ENCODE measurements at places on chromosomes 5 and 9.

DNA sequence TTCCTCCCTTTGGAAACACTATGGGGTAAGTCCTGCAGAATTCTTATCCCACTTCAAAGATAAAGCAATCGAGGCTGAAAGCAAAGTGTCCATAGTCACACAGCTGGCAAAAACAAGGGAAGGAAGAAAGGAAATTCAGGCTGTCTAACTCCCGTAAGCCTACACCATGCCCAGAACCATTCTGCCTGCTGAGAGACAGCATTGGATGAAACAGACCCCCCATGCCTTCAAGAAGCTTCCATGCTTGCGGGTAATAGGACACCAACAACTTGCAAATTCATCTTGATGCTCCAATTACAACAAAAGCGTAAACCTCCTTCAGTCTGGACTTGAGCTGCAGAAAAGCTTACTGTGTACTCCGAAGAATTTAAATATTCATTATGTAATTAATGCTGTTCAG lies 181.1 kb upstream of the WWC1 start:
- DNase-seq = no peak

- DNase-seq = no peak
Measured at GRCh38 chr5:72790186-72790585, 26.3 kb upstream of the TNPO1 start.

- DNase-seq = no peak
Measured at GRCh38 chr5:115490596-115490995, 54.0 kb downstream of the FEM1C start.

GRCh38 chr5:39526914-39527477 lies 102.2 kb upstream of the DAB2 start:
- DNase-seq = no peak

DNA sequence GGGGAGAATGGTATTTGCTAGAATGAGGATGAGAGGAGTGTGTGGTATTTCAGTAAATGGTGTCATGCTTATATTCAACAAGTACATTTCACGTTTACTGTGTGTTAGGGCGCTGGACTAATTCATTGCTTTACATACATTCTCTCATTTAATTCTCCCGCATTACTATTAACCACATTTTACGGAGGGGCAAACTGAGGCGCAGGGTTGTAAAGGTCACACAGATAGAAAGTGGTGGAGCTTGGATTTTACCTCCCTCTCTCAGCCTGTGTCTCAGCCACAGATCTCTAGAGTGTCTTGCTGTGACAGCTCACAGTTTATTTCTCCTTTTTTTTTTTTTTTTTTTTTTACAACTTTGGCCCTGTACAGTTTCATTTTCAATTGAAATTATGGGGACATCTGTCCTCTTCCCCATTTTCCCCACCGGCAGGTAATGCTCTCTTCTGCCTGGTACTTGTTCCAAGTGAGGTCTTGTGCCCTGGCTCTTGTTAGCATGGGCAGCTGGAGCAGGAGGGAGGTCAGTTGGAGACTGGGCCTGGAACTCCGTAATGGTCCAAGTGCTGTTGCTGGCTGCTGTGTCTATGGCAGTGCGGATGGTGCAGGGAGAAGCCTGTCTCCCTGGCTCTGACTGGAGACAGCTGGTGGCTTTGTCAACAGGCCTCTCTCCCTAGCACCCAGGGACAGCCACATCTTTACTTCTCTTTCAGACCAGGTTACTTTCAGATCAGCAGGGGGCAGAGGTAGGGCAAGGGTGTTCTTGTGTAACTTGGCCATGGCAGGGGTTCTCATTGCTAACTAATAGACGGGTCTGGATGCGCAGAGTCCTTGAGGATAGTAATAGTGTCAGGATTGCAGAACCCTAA lies 20.5 kb upstream of the NDST1 start:
- no peak for DNase-seq

DNA sequence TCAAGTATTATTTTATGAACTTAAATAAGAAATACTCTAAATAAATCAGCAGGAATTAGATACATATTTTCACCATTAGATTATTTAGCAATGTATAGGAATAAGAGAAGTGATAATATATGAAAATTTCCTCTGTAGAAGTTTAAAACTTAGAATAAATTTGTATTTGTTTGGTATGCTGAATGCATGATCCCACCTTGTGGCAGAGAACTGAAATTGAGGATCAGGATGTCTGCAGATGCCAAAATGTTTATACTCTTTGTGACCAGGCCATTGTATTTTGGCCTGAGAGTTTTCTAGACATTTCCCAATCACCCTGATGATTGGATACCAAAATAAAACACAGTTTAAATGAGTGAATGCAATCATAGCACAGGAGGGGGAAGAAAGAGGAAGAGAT lies 6.3 kb downstream of the TYRP1 start:
- DNase-seq = no peak

DNA sequence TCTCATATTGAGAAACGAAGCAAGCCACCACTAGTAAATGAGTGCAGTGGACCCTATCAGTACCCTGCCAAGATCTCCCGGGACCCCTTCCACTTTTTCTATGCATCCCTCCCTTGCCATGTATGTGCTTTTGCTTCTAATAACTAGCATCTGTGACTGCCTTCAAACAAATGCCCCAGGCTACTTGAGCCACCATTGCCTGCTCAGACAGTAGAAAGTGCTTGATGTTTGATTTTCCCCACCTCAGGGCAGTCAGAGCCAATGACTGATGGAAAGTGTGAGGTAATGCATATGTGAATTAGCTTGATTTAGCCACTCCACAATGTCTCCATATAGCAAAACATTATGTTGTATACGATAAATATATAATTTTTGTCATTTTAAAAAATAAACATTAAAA lies 797.3 kb upstream of the ACO1 start:
- DNase-seq = no peak

DNA sequence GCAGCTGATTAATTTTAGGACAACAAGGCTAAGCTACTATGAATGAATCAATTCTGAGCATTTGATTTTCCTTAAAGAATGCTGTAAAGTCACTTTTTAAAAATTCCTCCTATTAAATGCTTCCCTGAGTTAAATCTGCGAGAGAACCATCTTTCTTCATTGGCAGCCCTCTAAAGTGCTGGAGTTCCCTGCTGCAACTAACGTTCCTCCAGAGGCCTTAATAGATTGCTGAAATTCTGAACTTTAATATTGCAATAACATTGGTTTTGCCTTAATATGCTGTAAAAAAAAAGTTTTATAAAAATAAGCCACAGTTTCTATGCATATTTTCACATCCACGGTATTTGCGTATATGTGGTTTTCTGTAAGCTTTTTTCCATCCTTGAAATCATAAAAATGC lies 298.0 kb upstream of the PIK3R1 start:
- DNase-seq = no peak

- no peak for DNase-seq
Measured at GRCh38 chr9:114761523-114761922, 44.3 kb downstream of the TNFSF15 start.

DNA sequence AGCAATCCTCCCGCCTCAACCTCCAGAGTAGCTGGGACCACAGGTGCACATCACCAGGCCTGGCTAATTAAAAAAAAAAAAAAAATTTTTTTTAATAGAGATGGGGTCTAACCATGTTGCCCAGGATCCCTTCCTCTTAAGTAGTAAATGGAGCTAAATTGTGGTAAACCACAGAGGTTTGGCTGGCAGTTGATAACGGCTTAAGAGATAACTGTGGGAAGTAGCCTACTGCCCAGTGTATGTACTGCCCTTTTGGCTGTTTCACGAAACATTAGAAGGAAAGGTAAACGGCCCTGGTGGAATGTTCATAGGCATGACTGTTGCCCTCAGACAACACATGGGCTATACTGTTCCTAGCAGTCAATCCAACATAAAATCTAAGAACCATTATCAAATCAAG lies 44.4 kb downstream of the HMGCR start:
- no peak for DNase-seq

DNA sequence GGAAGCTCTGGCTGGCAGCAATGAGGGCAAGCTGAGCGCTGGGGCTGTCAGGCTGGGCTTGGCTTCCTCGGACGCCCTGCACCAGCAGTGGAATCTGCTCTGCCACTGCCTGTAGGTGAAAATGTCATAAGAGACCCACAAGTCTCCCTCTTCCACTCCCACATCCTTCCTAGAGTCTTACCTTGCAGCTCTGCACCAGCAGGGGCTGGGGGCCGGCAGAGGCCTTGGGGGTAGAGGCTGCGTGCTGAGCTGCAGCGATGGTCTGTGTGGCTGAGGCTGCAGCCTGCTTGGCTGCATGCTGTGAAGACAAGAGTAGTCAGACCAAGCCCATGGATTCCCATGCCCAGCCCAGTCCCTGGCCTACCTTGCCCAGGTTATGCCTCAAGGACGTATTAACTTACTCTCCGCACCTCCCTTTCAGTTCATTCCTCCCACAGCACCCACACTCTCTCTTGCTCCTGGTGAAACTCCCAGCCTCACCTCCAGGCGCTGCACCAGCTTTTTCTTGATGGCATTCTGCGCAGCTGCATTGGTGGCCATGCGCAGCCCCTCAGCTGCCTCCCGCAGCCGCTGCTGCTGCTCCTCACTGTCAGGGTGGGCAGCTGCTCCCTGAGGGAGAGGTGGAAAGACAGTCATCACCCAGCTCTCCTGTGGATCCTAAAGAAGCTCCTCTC lies 17.3 kb downstream of the TLN1 start:
- no peak for DNase-seq

DNA sequence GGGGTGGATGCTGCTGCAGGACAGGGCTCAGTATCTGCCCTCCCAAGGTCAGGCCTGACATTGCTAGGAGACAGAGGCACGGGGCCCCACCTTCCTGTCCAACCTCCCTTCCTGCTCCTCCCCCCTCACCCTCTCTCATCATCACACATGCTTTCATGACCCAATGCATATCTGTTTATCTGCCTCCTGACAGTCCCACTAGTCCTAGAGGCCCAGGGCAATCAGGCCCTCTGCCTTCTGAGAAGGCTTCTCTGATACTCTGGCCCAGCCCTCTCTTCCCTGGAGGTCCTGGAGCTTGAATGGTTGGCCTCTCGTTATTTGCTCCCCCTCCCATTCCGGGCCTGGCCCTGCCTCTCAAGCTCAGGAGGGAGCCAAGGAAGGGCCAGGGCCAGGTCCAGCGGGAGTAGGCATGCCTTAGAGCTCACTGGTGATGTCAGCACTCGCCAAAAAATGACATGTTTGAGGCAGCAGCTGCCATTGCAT lies 90.6 kb upstream of the SAP30L start:
- no peak for DNase-seq

GRCh38 chr9:64015136-64015535 lies 1269.9 kb downstream of the FOXD4L5 start:
- DNase-seq = no peak

- DNase-seq = no peak
Measured at GRCh38 chr5:124572971-124573370, 173.5 kb downstream of the ZNF608 start.

DNA sequence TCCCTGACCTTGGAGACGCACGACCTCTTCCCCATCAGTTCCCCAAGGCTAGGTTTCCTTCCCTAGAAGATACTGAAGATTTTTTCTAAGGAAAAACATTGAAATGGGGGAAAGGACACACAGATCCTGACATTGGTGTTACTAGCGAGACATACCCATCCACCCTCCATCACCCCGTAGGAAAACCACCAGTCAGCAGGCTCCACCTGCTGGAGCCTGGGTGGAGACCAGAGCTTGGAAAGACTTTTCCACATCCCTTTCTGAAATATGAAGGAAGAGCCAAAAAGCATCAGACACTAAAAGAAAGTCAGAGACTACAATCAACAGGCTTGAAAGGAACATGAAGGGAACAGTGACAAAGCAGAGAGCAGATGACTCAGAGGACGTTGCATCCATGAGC lies 638.0 kb downstream of the IRX1 start:
- DNase-seq = no peak

DNA sequence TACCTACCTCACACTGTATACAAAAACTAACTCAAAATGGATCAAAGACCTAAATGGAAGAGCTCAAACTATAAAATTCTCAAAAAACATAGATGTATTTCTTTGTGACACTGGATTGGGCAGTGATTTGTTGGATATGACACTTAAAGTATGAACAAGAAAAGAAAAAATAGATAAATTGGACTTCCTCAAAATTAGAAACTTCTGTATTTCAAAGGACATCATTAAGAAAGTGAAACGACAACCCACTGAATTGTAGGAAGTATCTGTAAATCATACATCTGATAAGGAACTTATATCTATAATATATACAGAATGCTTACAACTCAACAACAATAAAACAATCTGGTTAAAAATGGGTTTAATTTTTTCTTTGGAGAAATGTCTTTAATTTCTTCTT lies 96.7 kb downstream of the NRG2 start:
- DNase-seq = no peak

GRCh38 chr9:117300371-117301110 lies 114.3 kb downstream of the ASTN2 start:
- no peak for DNase-seq

DNA sequence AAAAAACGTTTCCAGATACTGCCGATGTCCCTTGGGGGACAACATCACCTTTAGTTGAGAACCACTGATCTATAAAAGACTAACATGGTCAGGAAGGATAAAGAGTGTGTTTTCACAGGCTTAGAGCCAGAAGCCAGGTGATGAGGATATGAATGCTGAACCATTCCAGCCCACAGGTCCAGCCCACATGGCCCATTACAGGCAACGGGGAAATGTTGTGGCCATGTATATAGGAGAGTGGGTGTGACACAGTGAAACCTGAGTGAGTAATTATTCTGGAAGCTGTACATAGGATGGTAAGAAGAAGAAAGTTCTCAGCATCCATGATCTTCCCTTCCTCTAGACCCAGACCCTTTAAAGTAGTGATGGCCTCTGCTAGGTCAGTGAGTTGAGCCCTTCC lies 56.0 kb upstream of the FOXI1 start:
- no peak for DNase-seq

DNA sequence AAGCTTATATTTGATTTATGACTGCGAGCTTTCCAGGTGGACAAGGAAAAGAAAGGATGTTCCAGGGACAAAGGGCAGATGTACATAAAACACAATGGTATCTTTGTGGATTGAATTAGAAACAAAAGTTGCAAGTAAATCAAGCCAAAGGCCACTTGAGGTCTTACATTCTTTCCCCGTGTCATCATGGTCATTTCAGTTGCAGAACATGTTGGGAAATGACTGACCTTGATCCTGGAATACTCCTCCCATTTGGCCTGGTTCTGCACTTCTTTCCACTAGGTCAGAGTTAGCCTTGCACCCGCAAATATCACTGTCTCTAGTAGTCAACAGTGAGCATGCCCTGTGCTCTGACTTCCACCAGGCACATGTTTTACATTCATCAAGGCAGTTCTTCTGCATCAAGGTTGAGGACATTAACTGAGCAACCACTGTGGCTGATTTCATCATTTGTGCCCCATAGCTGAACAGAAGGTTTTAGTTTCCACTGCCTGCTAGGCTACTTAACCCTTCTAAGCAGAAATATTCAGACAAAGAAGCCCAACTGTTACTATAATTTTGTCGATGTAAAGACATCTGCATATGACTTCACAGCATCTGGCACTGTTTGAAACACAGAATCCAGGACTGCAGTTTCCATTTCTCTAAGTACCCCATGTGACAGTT lies 1161.7 kb upstream of the DMAC1 start:
- DNase-seq = no peak

- DNase-seq = no peak
Measured at GRCh38 chr5:141496038-141496437, 7.2 kb downstream of the PCDHGC5 start.

- DNase-seq = no peak
Measured at GRCh38 chr9:76644171-76644570, 120.1 kb upstream of the PCA3 start.

GRCh38 chr5:73183000-73183399 lies 10.0 kb downstream of the TMEM174 start:
- DNase-seq = no peak

All from stimulated activated CD8-positive, alpha-beta memory T cell treated with anti-CD3 and anti-CD28 coated beads, Interleukin-4, amount 100 ng/mL, for 4 hours (primary cell).